ENCODE measurements at places on chromosomes 16 and 17.

DNA sequence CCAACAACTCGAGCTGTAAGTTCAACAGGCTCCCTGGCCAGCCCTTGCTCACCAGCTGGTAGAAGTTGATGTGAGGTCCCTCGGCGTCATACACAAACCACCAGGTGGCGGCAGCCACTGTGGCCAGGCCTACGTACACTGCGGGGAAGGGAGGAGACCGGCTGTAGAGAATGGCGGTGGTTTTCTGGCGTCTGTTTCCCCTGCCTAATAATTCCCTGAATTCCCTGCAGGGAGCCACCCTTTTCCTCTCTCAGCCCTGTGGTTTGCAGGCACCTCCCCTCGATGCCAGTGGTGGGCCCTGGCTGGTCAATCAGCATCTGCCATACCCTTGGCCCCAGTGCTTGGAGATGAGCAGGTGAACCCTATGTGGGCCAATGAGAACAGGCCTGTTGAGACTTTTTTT, 18.9 kb upstream of the P2RX1 start:
- DNase-seq, result no peak

- DNase-seq, result no peak
Measured at GRCh38 chr16:50981951-50982350, 169.1 kb downstream of the SALL1 start.

- DNase-seq, result no peak
Measured at GRCh38 chr16:3057181-3058138, 8.0 kb upstream of the IL32 start.

DNA sequence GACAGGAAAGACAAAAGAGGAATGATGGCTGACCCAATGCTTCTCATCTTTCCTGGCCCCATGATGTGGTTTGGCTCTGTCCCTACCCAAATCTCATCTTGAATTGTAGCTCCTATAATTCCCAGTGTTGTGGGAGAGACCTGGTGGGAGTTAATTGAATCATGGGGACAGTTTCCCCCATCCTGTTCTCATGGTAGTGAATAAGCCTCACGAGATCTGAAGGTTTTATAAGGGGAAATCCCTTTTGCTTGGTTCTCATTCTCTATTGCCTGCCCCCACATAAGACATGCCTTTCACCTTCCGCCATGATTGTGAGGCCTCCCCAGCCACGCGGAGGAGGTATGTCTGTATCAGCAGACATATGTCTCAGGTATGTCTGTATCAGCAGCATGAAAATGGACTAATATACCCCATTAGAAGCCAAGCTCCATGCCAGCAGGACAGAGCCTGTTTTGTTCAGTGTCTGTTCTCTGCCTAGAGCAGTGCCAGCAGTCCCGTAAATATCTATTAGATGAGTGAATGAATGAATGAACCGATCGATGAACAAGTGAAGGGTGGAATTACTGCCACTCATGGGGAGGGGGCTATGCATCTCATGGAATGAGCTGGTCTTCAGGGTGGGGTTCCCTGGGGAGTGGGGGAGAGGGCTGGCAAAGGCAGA, 304.4 kb downstream of the SOX9 start:
- no peak for DNase-seq

- DNase-seq, result no peak
Measured at GRCh38 chr17:28740406-28741357, 3.1 kb upstream of the TRAF4 start.

- no peak for DNase-seq
Measured at GRCh38 chr17:9057310-9057709, 36.0 kb downstream of the NTN1 start.

DNA sequence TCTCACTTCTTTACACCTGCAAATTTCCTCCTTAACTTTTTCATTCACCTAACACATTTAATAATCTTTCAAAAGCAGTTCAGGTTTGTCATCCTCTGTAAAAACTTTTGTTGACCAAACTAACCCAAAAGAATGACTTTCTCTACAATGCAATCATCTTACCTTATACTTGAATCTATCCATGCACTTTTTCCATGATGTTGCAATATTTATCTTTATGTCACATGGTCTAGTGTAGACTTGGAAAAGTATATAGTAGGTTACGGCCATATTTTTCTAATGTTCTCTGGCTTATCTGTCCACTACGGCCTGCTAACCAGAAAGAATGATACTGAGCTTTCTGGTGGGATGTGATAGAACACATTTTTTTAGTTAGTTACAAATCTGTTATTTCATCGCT, 431.0 kb upstream of the SOX9 start:
- no peak for DNase-seq

- no peak for DNase-seq
Measured at GRCh38 chr17:12959441-12959840, 58.4 kb downstream of the ELAC2 start.

DNA sequence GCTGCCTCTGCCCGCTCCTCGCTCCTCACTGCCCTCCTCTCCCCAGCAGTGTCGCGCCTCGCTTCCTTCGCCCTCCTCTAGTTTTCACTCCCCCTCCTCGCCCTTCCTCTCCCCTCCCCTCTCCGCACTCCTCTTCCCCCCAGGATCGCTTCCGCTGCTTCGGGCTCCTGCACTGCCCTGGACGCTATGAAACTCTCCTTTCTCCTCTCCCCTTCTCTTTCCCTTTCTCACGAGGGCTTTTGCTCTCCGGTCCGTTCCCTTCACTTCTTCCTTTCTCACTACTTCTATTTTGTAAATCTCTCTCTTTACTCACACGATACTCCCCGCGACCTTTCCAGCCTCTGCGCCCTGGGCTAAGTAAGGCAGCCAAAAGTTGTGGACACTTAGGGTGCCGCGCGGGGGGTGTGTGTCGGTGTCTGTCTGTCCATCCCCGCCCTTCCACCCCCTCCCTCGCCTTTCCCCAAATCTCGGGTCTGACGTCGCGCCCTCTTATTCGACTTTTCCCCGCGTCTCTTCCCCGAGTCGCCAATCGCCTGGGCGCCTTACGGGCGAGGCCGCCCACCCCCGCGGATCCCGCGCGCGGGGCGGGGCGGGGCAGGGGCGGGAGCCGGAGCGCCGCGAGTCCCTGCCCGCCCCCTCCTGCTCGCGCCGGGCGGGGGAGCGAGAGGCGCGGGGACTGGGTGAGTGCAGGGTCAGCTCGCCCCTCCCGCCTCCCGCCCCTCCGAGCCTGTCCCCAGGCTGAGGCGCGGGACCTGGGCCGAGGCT, at the start of gene IRX3:
TSS of gene IRX3 (minus strand) at position 422 of the 765 bp plus-strand sequence. CDS start 737 bp downstream, outside the sequence.
- no peak for DNase-seq

DNA sequence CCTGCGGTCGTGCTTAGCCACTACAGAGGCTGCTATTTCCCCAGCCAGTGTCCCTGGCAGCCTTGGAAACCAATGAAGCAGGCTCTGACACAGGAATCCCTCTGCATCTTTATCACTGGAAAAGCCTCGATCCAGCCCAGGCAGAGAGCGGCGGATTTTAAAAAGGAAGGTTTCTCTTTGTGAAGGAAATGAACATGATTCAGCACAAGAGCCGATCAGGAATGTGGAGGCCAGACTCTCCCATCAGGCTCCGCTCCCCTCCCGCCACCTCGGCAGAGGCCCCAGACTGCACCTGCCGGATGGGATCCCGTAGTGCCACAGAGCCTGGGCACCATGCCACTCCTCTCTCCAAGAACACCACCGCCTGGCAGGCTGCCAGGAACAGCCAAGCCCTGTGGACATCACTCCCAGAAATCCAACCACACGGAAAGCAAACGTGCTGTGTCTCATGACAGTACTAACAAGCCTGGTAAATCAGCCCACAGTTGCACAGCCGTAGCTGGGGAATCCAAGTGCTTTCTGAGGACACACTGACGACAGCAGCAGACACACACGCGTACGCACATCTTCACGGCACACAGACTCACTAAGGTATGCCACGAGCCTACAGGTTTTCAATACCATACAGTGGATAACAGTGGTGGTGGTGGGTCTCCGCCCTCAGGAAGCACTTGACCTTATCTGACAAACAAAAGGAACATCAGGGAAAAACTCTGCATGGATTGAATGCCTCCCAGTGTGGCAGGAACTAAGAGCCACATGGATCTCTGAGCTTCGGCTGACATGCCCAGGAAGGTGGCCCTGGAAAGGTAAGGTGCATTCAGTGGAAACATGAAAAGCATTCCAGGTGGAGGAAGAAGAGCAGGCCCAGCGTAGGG, 5.4 kb downstream of the LRRC75A start:
- no peak for DNase-seq

- no peak for DNase-seq
Measured at GRCh38 chr16:86151239-86151851, 252.4 kb downstream of the IRF8 start.

- no peak for DNase-seq
Measured at GRCh38 chr16:54115558-54115957, 171.0 kb downstream of the IRX3 start.

DNA sequence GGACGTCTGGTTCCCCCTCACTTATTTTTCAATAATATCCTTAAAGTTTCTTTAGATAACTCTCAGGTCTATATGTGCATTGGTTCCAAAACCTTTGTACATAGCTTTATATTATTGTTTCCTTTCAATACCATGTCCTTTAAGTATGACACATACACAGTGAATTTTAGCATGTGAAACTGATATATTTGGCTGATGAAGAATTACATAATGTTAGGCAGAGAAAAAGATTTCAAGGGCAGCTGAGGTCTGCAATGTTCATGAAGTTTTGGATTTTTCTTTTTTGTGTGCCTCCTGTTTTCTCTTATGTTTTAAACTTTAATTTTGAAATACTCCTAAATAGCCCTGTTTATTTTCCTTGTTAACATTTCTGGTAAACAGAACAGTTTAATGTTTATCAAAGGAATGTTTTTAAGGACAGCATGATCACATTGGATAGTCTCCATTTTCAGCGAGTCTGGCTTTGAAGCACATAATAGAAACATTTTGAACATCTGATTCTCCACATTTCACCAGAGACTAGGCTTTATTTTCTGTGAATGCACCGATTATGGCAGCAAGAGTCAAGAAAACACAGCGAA, 32.9 kb upstream of the FBXO47 start:
- DNase-seq, result no peak

GRCh38 chr17:42608305-42609181, 631 bp downstream of the RETREG3 start:
- no peak for DNase-seq

DNA sequence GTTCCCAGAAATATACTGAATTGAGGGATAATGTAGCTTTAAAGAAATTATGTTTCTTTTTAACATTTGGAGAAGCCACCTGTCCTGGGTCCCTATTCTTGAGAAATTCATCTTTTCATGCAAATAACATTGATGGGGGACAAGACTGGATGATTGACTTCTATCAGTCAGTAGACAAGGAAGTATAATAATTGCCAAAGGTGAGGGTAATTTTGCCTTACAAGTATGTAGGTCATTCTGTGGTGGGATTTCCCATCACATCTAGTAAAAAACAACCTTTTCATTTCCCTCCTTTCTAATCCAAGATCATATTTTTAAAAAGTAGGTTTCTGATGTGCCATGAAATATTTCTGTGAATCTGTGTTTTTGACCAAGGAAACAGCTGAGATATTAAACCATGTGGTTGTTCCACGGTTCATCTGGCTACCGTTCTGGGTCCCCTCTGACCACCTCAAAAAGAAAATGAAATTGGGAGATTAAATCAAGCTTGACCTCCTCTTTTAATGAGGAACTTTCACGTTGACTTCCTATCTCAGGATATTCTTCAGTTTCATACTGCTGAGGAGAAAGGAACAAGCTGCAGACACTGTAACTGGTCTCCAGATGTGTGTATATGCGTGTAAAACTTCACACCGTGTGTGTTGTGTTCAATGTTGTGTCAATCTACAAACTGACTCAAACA, 138.6 kb downstream of the MAP2K6 start:
- DNase-seq, result no peak

DNA sequence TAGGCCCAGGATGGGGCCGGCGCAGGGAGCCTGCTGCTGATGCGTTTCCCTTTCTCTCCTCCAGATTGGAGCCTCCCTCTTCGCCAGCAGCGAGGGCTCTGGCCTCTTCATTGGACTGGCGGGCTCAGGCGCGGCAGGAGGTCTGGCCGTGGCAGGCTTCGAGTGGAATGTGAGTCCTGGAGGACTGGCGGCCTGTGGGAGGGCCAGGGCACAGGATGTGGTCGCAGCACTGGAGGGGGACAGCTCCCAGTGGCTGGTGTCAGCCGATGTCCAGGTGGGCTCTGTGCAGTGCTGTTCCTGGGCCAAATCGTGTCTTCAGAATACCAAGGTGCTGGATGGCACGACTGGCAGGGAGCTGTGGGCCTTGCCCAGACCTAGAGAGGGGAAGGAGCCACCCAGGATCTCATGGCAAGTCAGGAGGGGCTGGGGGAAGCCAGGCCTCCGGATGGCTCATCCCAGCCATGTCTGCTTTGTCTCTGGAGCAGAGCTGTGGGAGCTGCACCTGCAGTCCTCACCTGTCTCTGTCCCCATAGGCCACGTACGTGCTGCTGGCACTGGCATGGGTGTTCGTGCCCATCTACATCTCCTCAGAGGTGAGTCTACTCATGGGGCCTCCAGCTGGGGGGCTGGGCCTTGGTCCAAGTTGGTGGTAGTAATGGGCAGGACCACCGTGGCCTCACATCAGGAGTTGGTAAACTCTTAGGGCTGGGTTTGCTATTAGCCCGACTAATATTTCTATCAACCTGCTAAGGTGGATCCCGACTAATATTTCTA, 7.3 kb downstream of the SLC5A10 start:
- DNase-seq, result no peak

DNA sequence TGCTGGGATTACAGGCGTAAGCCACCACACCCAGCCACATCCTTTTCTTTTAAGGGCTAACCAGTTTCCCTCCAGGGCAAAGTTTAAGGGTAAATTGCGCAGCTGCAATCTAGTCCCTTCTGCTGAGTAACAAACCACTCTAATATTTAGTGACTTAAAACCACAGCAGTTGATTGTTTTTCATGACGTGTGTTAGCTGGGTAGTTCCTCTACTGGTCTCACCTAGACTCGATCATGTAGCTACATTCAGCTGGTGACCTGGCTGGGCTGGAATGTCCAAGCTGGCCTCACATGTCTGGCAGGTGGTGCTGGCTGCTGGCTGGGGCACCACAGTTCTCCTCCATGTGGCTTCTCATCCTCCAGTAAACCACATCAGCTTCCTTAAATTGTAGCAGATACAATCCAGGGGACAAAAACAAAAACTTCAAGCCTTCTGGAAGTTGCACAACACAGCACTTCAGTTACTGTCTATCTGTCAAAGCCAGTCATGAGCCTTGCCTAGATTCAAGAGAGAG, 75.5 kb downstream of the GPRC5B start:
- no peak for DNase-seq

DNA sequence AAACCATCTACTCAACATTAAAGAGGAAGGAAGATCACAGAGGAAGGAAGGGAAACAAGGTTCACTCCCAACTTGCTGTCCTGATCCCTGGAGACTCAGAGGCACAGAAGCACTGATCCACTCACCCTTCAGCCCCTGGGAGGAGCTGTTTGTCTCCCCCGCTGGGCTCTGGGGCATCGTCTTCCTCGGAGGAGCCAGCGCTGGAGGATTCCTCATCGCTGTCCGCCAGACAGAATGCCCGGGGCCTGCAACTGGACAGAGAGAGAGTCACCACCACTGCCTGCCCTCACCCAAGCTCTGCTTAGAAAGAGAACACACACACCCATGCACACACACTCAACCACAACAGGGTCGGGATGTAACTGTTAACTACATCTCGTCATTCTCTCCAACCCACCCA, 24.8 kb upstream of the ERN1 start:
- DNase-seq, result no peak
